ENCODE measurements at places on chromosomes 4 and X.

GRCh38 chr4:102625232-102625930 is 124.2 kb downstream of the NFKB1 start:
- DNase-seq = no peak

GRCh38 chr4:55087009-55087912 is 38.1 kb downstream of the KDR start:
- no peak for DNase-seq

GRCh38 chrX:51568586-51568985 is 50.1 kb downstream of the CENPVL3 start:
- no peak for DNase-seq

DNA sequence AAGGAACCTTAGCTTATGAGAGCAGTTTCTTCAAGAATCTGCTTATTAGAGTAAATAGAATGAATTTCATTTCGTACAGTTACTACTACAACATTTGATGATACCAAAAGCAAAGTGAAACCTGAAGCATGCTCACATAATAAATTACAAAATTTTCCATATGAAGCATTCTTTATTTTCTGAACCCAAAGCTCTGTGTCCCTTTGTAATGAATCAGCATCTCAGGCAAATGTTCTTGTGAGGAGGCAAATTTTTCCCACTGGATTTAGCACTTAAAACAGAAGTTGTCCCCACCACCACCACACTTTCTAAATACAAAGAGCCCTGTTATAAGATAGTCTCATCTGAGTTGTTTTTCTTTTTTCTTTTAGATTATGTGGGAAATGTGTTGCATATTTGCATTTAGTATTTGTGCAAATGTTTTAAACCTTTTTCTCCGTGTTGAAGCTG is 70.7 kb upstream of the NFKB1 start:
- DNase-seq = no peak

DNA sequence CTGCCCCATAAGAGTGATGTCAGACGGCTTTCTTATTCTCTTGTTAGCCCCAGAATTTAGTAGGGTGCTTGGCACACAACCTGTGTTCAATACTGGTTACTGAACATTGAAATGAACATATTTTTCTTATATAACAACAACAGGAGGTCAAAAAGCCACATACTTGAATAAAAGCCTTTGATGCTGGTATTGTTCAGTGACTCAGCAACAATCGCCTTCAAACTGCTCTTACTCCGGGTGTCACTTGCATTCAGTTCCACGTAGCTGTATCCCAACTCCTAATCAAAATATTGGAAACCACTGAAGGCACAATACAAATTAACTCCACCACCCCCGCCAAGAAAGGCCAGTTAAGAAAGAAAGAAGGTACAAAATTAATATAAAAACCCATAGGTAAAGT is 61.5 kb downstream of the RFC1 start:
- DNase-seq = no peak

- no peak for DNase-seq
Measured at GRCh38 chrX:21986596-21986995, 45.5 kb upstream of the PHEX start.

DNA sequence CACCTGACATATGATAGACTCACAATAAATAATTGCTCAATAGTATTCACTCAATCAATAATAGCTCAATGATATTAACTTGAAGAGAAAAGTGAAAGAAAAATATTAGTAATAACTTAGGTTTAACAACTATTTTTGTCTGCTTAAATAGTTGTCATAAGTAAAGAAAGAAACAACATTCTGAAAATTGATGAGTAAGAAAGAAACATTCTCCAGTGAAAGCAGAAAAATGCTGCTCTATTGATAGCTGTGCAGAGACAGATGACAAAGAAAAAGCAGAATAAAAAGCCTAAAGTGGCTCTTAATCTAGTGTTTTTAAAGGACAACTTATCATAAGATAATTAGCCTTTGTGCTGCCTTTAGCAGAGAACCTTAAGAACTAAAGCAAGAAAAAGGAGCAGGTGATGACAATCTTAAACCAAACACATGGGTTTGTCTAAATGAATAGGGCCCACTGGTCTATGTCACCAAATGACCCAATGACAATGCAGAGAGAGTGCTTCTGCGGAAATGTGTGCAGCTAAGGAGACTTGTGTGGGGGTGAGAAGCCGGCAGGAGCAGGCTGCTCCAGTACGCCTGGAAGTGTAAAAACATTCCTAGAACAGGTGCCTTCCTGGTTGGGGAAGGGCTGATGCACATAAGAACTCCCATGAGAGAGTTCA is 13.2 kb downstream of the HS3ST1 start:
- no peak for DNase-seq

- no peak for DNase-seq
Measured at GRCh38 chrX:41184312-41184711, 99.1 kb downstream of the USP9X start.

GRCh38 chrX:69362856-69363255 is 141.3 kb upstream of the NALF2 start:
- DNase-seq = no peak

DNA sequence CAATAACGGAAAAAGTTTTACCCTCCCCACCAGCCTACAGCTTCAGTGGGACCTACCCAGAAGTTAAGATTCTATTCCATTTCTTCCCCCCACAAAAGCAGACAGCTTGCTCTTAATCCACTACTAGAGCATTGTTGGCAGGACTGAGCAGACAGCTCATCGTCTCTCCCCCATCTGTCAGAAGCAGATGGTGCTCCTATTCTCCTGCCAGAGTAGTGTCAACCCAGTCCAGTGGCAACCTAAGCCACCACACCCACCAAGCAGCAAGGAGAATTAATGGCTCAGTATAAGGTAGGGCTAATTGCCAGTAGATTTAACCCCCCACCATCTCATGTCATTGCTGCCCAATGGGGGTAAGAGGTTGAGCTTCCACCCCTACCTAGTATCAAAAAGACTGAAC is 62.0 kb downstream of the AWAT2 start:
- no peak for DNase-seq

DNA sequence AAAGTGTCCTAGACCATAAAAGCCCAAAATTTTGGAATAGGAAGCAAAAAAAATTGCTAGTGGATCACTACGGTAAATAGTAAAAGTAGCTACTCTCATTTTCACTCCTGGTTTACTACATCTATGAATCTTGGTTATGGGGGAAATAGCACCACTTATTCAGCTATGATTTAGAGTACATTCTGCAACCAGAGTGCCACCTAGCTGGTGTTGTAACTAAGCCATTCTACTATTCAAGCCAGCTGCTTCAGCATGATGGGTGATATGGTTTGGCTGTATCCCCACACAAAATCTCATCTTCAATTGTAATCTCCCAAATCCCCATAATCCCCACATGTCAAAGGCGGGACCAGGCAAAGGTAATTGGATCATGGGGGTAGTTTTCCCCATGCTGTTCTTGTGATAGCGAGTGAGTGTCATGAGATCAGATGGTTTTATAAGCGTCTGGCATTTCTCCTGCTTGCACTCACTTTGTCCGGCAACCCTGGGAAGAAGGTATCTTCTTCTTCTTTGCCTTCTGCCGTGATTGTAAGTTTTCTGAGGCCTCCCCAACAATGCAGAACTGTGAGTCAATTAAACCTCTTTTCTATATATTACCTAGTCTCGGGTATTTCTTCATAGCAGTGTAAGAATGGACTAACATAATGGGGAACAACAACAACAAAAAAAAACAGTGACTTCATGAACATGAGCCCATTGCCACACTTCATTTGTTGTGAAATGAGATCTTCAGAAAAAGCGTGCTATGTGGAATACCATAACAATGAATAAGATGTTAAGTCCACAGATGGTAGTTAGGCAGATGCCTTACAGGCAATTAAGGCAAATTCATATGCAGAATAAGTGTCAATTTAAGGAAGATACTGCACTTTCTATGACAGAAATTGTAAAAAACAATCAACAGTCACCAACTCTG is 280.1 kb downstream of the PABPC4L start:
- DNase-seq = no peak

DNA sequence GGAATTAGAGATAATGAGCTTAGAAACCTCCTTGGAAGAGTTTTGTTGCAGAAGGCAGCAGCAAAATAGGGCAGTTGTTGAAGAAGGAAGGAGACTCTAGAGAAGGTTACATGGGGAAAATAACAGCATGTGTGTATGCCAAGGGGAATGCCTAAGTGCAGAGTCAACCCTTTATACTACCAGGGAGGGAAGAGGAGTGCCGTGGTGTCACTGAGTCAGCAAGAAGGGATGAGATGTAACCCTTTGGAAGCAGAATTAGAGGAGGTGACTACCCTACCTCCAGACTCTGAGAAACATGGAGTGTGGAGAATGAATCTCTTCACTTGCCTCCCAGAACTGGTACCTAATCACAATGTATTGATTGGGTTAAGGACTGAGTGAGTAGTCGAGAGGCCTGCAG is 6.7 kb upstream of the GABRE start:
- no peak for DNase-seq

DNA sequence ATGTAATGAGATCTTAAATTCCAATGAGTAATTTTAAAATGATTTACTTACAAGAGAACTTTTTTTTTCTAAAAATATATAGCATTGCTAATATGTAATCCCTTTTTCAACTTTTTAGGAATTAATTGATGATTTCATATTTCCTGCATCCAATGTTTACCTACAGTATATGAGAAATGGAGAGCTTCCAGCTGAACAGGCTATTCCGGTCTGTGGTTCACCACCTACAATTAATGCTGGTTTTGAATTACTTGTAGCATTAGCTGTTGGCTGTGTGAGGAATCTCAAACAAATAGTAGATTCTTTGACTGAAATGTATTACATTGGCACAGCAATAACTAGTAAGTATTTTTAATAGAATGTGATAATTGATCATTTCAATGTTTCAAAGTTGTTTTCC is 113.2 kb downstream of the USP9X start:
- DNase-seq = no peak

GRCh38 chr4:182531555-182532162 is 288.5 kb downstream of the TENM3 start:
- no peak for DNase-seq

DNA sequence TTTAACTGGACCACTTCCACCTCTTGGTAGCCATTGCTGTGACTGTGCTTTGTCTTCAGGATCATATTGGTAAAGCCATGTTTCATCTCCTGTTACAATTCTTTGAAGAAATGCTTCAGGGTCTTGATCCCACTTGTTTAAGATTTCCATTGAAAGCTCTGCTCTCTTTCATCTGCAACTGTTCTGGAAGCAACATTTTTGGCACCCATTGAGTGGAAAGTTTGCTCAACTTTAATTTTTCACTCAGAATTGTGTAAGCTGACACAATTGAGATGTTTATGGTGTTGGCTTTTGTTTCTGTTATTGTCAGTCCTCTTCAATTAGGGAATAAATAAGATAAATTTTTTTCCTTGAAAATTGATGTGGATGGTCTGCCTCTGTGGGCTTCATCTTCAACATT is 237.4 kb downstream of the MAPK10 start:
- no peak for DNase-seq

DNA sequence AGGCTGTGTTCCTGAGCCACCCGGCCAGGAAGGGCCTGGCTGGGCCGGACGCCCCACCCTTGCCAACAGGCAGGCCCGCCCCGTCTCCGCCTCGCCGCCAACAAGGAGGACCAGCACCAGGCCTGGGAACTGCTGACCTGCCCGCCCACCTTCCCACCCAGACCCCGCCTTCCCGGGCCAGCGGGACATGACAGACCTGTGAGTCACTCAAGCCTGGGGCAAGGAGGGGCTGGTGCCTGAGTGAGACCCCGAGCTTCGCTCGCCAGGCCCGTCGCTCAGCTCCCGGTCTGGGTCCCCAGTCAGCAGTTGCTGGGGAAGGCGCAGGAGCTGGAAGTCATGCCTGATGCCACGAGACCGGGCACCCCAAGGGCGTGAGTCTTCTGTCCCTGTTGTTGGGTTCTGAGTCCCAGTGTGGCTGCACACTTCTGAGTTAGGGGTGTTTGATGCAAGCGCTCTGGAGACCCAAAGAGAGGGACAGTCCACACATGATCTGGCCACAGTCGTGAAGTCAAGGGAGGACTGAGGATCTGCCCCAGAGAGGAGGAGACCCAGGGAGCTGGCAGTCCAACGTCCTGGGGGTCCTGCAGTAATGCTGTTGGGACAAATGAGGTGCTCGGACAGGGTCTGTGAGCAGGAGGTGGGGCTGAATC is at the start of gene DNASE1L1:
Gene DNASE1L1, minus strand, starts transcription at position 33 of the 650 bp plus-strand sequence. CDS start 3,686 bp downstream, outside the sequence.
- no peak for DNase-seq

GRCh38 chr4:25002681-25003080 is 28.1 kb downstream of the LGI2 start:
- no peak for DNase-seq

DNA sequence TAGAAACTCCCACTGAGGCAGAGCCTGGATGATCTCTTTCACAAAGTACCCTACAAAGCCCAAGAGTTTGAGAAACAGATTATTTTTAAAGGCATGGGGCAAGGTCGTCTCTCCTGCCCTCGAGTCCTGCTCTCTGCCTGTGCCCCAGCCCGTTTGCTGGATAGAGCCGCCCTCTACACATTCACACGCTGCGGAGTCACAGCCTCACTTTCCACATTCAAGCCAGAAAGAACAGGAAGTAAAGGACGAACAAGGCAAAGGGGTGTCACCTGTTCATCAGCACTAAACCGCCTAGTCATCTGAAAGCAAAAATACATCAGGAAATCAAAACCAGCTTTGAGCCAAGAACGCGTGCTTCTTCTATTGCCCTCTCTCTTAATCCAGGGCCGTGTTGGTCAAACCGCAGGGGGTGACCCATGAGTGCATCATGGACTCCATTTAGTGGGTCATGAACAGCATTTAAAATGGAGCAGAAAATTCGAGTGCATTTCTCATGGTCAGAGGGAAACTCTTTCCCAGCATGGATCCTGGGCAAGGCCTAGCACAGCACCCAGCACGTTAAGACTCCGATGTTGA is 83.4 kb downstream of the PHKA2 start:
- DNase-seq = no peak

DNA sequence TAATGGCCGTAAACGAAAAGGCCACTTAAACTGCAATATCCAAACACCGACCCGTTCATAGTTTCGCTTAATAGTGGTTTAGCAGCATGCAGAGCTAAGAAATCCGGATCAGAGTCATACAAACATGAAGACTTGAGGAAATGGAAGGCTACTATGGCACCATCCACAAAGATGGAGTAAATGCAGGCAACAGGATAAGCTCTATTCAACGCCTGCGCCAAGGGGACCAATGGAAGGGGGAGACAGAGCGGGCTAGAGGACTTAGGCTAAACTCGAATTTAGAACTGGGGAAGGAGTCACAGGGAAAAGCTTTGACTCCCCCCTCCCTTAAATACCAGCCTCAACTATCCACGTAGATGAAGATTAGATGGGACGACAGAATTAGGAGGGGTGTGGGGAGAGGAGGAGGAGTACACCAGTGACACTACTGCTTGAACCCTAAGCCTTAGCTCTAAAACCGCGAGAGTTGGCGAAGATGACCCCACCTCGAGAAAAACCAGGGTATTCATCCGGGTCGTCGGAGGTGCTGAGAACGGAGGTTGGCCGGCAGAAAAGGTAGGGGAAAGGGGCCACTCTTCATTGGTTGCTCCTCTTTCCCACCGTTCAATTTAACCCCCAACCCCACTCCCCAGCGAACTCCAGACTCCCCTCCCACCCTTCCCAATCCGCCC is 3.5 kb downstream of the HUWE1 start:
- no peak for DNase-seq

- DNase-seq = no peak
Measured at GRCh38 chr4:20353646-20354045, 101.9 kb downstream of the SLIT2 start.

- no peak for DNase-seq
Measured at GRCh38 chrX:133781174-133781573, 204.2 kb downstream of the GPC3 start.
